ENCODE measurements at places on chromosomes 12 and 14.

DNA sequence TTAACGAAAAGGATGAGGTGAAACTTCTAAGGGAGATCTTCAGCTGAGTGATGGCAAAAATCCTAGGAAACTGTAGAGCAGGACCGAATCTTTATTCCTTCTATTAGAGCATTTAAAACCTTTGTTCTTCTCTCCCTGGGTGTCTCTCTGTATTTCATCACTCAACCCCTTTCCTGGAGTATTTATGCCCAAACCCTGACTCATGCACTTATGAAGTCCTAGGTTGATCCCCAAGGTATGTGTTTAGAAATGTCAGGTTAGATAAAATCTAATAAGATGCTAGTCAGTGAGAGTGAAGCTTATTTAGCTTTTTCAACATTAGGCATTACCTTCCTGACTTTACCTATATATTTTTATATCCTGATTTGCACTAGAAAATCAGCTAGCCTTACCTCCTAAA, 239.8 kb upstream of the NPAS3 start:
- no peak for DNase-seq

GRCh38 chr12:17333287-17333686, 727.3 kb upstream of the LMO3 start:
- no peak for DNase-seq

DNA sequence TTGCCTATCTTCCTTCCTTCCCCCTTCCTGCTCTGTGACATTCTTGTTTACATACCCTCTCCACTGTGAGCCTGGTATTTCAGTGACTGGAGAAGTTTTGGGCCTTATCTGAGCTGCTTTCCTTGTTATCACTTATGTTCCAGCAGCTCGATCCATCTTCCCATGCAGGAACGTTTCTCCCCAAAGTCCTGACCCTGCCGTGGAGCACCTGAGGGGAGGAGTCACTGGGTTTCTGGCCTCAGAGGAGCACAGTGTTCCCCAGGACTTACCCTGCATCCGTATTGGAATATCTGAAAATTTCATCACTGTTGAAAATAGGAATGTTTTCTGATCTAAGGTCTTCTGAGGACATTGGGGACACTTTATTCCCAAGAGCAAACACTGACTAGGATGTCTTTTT, 141.8 kb downstream of the CACNA1C start:
- DNase-seq, result no peak

DNA sequence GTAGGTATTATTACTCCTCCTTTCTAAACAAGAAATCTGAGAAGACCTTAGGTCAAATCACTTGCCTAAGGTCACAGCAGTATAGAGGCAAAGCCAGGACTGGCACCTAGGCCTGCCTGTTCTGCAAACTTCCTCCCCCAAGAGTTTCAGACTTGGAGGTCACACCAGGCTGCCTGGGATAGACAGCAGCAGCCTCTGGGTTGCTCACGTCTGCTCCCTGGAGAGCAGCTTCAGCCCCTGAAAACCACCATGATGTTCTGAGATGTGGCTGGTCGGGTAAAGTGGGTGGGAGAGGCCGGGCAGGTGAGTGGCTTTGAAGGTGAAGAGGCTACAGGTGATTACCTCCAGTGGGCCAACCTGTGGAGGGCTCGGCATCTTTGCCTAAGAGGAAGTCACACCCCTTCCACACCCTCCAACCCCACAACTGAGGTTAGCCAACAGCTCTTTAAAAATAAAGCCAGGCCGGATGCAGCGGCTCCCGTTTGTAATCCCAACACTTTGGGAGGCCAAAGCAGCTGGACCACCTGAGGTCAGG, 37.0 kb upstream of the PNMA1 start:
- DNase-seq, result no peak

GRCh38 chr14:100523843-100524169, 63.4 kb downstream of the BEGAIN start:
- no peak for DNase-seq

DNA sequence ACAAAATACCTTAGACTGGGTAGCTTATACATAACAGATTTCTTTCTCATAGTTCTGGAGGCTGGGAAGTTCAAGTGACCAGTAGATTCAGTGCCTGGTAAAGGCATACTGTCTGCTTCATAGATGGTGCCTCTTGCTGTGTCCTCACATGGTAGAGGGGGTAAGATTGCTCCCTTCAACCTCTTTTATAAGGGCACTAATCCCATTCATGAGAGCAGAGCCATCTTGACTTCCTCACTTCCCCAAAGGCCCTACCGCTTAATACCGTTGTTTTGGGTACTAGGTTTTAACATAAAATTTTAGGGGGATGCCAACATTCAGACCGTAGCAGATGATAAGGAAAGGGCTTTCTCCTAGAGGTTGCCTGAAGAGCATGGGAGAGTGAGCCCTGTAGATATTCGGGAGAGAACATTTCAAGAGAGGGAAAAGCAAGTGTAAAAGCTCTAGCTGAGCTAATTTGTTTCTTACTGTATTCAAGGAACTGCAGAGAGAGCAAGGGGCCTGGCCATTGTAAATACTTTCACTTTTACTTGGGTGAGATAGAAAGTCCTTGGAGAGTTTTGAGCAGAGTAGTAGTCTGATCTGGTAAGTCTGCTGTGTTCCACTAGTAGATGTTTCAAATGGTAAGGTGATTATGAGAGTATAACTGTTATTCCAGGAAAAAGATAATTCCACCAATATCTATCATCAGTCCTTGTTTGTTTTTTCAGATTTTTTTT, 27.3 kb downstream of the FRS2 start:
- DNase-seq, result peak; percentile 35

DNA sequence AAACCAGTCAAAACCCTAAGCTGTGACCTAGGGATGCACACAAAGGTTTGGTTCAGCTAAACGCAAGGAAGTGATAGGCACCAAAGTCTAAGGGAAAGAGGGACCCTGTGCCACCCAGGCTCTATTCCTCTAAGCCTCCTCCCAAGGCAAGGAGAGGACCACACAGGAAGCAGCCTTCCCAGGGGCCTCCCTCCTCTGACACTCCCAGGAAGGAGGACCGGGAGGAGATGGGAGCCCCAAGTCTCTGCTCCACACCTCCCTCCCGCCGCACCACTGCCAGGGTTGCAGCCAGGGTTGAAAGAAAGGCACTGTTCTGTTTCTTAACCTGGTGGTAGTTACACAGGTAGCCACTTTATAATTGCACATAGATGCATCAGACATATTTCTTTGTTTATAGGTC, 21.9 kb downstream of the TCHP start:
- no peak for DNase-seq

DNA sequence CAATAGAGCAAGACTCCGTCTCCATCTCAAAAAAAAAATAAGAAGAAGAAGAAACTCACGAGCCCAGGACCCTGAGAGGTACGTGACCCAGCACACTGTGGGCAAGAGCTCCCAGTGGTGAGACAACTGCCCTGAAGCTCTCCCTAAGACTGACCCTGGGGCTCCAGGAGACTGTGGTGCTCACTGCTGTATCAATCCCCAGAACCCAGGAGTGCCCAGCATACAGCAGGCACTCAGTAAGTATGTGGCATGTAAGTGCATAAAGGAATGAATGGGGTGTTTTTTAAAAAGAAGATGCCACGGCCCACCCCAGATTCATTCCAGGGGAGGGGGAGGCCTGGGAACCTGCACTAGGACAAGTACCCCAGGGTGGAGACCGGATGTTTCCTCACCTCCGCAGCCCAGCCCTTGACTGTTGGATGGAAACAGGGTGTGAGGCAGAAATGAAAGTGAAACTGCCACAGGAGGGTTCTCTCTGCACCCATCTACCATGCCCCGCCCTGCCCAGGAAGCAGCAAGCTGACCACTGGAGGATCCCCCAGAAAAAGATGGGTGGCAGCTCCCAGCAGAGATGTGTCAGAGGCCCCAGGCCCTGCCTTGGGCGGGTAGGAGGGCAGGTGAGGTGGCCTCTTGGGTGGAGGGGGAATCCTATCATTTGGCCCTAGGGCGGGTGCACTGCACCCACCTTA, 12.2 kb downstream of the ITPK1 start:
- peak; percentile 72 for DNase-seq

- DNase-seq, result no peak
Observed at GRCh38 chr14:61462566-61463193, 141.3 kb downstream of the PRKCH start.

GRCh38 chr12:11607313-11608081, 42.0 kb upstream of the ETV6 start:
- DNase-seq, result no peak

DNA sequence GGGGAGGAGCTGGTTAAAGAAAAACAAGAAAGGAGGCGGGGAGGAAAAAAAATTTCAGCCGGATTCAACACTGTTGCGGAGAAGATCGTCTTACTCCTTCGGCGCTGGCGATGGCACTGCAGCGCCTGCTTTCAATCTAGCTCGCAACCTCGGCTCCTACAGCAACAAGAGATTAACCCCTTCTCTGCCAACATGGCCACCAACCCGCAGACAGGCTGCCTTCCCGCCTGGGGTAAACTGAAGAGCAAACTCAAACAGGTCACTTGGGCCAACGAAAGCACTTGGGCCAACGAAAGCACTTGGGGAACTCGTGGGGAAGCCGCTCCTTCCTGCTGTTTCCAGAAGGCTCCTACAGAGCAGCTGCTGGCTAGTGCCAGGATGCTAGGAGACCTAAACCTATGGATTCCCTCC, 73.7 kb downstream of the CIT start:
- no peak for DNase-seq

- no peak for DNase-seq
Observed at GRCh38 chr12:49068879-49069506, 786 bp downstream of the RHEBL1 start.

- no peak for DNase-seq
Observed at GRCh38 chr12:110575326-110575725, 7.8 kb downstream of the PPTC7 start.

GRCh38 chr14:23696701-23697239, 60.6 kb downstream of the DHRS2 start:
- no peak for DNase-seq

DNA sequence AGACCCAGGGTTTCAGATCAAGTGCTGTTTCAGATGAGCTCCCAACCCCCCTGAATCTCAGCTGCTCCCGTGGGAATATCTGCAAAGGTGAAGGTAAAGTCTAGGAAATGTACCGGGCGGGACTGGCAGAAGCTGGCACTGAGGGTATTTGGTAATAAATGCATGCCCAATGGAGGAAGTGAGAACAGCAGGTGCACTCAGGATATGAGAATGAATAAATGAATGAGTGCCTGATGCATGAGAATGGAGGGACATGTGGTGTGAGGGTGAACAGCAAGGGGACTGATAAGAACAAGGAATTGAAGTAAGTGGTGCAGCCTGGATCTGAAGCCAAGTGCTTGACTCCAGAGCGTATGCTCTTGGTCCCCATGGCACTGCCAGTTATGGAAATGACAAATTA, 11.6 kb downstream of the RAPGEF3 start:
- no peak for DNase-seq

DNA sequence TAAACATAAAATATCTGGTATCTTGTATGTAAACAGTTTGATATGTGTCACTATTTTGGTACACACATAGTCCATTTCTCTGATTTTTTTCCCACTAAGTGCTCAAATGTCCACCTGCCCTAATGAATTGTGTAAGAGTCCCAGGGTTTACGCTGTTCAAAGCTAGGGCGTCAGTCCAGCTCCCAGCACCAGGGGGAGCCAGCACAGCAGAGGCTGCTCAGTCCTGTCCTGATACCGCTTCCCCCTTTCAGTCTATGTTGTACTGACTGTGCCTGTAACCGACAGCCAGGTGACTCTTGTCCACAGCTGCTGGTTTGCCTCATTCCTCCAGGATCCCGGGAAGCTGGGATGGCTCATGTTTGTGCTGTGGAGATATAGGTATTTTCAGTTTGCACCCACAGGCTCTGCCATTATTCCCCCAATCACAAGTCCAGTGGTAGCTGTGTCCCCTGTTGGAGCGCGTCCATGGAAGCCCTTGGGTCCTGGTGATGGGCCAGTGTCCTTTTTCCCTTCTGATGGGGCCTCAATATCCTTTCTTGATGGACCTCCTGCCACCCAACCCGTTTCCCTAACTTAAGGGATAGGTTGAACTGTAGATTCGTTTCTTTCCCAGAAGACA, 242.0 kb downstream of the NEDD1 start:
- DNase-seq, result no peak

GRCh38 chr14:49939884-49940510, 47.1 kb downstream of the ARF6 start:
- DNase-seq, result no peak

- DNase-seq, result no peak
Observed at GRCh38 chr14:67483579-67484285, 4.8 kb downstream of the TMEM229B start.

DNA sequence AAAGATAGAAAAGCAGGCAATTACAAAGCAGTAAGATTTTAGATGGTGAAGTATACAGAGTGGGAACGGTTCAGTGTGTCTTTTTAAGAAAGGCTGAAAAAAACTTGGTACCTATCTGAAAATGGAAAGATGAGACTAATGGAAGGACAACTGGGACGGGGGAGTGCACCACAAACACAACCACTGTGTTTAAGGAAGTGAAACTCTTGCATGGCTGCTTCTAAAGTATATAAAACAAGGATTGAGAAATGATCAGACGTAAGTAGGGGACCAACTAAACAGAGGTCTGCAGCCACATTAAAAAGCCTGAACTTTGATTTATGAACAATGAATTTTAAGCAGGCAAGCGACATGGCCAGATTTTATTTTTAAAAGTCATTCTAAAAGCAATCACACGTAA, 328.6 kb downstream of the MDGA2 start:
- no peak for DNase-seq

DNA sequence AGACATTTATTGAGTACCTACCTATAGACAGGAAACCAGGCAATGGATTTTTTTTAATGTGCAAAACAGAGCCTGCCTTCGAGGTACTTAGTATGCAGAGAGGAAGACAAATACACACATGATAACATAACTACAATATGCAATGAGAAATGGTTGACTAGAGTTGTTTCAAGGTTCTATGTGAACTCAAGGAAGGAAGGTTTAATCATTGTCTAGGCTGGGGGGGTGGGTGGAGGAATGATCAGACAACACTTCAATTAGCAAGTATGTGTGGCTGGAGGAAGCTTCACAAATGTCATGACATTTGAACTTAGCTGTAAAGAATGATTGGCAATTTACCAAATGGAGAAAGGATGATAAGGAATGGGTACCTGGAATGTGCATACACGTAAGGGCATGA, 985.3 kb downstream of the FLRT2 start:
- DNase-seq, result no peak

DNA sequence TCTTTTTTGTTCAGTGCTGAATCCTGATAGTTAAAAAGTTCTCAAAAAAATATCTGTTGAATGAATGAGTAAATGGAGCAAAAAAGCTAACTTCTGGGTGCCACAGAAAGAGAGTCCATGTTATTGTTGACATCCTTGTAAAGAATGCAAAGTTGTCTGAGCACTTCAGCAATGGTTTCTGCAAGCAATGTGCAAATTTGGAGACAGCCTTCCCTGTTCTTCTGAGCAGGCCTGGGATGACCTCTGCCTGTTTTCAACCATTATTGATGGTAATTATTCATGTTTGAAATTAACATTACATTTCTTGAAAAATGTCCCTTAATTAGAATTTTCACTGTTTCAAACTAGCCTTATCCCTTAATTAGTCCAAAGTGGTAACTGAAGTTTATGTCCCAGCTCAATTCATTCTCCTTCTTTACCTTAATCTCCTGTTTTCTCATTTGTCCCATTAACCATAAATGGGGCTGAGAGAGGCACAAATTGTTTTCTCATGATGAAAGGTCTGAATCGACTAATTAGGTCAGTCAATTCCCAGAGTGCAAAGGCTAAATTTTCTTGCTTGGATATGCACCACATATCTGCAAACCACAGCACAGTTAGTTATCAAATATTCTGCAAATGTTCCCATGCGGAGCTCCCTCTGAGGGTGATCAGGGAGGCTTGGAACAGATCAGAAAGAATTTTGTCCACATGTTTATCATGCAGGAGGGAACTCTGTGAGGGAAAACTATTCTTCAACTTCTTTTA, 139.4 kb upstream of the KRR1 start:
- no peak for DNase-seq

All from GM12878 (cell line).